ENCODE measurements at places on chromosomes 11 and 22.
A peak's percentile ranks its signal among the peaks of the same experiment; 100 is the strongest.

DNA sequence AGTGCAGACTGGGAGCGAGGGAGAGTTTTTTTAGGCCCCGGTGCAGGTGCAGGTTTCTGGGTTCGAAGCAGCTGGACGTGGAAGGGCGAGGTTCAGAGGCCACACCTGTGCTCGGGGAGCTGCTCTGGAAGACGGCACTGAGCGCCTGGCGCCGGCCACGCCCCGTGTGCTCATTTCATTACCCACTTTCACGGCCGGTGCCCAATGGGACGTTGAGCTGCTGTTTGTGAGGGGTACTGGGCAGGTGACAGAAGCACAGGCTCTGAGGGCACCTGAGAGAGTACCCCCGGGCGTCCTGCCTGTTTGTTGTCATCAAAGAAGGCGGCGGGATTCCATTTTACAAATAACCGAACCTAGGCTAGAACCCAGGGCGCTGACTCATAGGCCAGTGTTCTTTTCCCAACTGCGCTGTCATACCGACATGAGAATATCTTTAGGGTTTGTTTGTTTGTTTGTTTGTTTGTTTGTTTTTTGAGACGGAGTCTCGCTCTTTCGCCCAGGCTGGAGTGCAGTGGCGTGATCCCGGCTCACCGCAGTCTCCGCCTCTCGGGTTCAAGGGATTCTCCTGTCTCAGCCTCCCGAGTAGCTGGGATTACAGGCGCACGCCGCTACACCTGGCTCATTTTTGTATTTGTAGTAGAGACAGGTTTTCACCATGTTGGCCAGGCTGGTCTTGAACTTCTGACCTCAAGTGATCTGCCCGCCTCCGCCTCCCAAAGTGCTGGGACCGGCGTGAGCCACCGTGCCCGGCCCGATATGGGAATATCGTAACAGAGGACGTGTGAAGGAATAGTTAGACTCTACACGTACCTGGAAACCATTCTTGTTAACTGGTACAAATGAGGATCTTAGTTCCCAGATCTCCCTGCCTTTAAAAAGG, 16.6 kb upstream of the SPTBN2 start:
- no peak for DNase-seq

DNA sequence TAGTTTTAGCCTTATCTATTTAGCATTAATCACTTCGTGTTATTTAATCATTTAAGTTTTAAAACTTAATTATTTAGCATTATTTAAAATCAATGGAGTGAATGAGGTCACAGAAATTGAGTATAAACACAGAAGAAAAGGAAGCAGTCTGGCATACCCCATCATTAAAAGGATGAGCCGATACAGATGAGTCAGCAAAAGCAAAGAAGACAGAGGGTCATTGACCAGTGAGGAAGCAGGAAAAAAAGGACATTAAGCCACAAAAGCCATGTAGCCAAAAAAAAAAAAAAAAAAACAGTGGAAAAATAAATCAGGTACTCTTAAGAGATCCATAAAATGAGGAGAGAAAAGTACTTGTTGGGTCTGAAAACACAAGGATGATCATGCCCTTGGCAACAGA, 71.5 kb downstream of the TYR start:
- DNase-seq = no peak

DNA sequence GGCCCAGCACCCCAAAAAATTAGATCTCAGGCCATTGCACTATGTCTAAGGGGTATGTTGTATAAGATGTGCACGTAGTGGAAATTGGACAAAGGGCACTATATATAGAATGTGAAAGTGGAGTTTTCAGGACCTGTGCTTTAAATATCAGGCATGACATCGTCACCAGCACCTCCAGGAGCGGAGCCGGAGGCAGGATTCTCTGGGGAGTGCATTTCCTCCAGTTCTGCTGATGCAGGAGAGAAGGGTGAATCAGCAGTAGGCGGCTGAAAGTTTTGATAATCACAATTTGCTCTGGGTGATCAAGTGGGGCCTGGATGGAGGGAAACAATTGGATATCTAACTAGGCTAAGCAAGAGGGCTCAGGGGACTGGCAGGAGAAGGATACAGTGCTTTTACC, 69.1 kb upstream of the NTM start:
- DNase-seq = no peak

- DNase-seq = no peak
Measured at GRCh38 chr11:115525531-115526006, 21.4 kb upstream of the CADM1 start.

DNA sequence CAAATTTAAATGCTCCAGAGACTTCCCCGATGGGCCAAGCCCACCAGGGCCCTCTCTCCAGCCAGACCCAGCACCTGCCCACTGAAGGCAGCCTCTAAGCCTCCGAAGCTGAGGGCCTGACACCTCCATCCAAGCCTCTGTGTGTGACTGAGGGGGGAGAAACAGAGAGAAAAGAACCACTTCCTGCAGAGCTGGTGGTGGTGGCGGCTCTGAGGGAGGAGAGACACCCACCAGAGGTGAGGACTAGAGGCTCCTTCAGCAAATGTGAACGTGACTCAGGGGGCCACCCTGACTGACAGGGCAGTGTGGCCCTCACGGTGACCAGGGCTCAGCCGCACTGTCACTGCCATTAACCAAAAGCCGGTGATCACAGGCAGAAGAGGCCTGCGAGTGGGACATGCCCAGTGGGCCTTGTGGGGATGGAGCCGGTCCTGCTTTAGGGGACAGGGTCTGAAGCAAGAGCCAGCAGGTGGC, 31.0 kb upstream of the CD5 start:
- peak; percentile 54 for DNase-seq
